ENCODE measurements at places on chromosomes 5 and 9. TPM values are rescaled to one million over a fixed set of nuclear protein-coding genes. Genes with fewer than 3 reads are reported as not detected.

DNA sequence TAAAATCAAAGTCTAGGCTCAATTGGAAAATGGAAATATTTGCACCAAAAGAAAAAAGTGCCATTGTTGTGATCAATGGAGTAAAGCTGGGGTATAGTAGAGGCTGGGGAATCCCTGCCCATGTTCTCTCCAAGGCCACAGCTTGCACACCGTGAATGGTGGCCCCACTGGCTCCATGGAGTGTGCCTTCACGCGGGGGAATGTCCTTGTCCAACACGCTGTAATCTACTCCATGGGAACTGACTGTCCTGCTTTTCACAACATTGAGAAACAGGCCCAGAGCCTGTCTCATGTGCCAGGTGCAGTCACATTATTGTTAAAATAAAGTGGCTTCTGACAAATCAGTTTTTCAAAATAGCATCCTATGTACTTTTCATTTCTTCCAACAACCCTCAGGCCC, 33.1 kb upstream of the ITGA2 start:
- DNase-seq = no peak

DNA sequence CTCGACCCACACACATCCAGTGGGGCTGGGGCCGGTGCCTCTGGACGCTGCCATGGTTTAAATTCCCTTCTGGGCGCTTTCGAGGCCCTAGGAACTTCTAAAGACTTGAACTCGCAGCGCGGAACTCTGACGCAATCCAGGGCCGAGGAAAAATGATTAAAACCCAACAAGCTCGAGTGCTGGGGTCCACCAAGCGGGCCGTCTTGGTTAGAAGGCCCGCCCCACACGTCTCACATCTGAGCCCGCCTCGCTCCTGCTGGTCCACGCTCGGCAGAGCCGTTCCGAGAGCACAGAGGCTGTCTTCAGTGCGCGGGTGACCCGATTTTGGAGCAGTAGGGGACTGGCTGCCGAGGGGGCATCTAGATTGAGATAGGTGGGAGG, 1.5 kb downstream of the CRHBP start:
- no peak for DNase-seq

The FBXW2 gene
- 22.6 TPM for total RNA-seq

DNA sequence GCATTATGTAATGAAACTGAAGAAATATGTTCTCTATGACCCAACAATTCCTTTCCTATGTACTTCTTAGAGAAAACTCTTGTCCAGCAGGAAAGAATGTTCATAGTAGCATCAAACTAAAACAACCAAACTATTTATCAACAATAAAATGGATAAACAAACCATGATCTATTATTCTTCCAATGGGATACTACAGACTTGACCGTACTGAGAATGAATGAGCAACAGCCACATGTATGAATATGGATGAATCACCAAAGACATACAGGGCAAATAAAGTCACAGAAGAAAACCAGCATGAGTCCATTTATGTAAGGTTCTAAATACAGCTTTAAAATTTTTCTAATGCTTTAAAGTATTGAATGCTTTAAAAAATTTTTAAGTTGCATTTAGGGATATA, 73.6 kb upstream of the SUSD1 start:
- no peak for DNase-seq

The FBXL17 gene
- 17.9 TPM for total RNA-seq

DNA sequence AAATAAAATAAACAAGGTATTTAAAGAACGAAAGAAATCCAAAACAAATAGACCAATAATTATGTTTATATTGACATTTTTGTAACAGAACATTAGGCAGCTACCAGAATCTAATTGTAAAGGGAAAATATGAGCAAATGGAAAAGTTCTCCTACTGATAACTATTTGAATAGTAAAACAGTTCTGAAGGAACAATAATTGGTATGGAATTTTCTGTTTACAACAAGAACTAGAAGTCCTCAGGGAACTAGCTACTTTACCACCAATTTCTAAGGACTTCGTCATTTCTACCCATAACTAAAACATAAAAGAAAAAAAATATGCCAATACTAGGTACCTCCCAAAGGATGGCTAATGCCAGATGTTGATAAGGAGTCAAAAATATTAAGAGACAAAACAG, 58.5 kb downstream of the AP3B1 start:
- no peak for DNase-seq

DNA sequence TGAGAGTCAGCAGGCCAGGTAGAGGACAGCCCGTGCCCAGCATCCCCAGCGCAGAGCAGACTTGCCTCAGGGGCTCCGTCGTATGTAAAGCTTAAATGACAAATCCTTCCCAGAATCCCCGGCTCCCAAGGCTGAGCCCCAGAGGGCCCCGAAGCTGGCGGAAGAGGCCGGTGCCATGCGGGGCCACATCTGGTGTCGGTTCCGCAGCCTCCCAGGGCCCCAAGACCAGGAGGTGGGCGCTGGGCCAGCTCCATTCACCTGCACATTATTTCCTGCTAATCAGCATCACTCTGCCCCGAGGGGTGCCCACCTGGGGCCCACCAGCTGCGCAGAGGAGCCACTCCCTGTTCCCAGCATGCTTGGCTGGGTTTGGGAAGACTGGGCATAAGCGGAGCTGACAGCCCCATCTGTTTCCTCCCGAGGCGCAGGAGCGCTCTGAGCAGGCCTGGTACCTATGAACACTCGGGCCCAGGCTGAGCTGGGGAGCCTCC, 124.0 kb upstream of the PPP1R26 start:
- DNase-seq = no peak

DNA sequence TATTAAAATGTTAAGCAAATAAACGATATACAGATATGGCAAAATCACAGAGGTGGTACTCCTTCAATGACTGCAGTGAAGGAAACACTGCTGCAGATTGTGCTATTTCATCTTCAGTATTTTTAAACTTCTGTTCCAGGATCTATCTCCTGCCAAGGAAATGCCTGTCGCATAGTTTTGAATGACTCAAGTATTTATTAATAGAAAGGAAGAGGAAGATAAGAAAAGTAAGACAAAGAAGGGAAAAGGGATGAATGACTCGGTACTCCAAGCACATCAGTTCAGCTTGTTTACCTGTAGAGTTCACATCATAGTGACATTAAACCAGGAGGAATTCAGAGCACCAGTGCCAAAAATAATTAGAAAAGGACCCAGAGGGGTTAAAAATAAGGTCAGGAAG, 5.1 kb upstream of the GPX8 start:
- DNase-seq = no peak

The ZNF367 gene
- total RNA-seq = 0.26 TPM

DNA sequence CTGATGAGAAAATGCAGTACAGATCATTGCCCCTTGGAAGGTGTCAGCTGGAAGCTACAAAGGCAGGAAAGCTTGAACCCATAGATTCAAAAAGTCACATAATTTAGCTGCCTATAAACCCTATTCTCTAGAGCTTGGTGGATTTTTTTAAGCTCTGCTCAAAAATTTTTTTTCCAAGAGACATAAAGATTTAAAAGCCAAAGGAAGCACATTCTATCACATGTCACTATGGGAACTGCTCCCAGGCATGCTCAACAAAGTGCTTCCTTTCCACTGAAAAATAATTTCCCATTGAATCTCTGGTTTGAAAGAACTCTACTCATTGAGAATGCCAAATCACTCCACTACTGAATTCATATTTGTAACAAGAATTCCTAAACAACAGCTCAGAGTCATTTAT, 419.8 kb downstream of the CETN3 start:
- no peak for DNase-seq

- no peak for DNase-seq
Measured at GRCh38 chr5:36444582-36445418, 143.1 kb upstream of the RANBP3L start.

The KYAT1 gene
- total RNA-seq = 1.5 TPM

Data from uterus (tissue), 4 donors.